Stimulated activated CD8-positive, alpha-beta memory T cell treated with anti-CD3 and anti-CD28 coated beads, Interleukin-15, amount 100 ng/mL, for 1 hour (primary cell): ENCODE measurements at places on chromosomes 16 and 17.

DNA sequence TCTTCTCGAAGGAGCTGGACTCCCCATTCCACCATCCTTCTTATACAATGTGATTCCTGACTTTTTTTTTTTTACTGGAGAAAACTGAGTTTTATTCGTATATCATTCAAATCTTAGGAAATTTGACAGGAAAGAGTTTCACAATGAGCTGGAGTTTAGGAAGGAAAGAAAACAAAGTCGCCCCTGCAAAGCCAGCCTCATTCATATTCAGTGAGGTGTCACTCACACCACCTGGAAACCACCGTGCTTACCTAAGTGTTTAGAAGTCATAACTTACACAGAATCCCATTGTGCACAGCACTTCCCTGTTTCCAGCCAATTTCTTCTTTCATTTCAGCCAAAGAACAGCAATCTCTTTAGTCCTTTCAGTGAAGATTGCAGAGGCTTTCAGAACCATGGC is 90.3 kb upstream of the CHMP6 start:
- DNase-seq, result no peak

DNA sequence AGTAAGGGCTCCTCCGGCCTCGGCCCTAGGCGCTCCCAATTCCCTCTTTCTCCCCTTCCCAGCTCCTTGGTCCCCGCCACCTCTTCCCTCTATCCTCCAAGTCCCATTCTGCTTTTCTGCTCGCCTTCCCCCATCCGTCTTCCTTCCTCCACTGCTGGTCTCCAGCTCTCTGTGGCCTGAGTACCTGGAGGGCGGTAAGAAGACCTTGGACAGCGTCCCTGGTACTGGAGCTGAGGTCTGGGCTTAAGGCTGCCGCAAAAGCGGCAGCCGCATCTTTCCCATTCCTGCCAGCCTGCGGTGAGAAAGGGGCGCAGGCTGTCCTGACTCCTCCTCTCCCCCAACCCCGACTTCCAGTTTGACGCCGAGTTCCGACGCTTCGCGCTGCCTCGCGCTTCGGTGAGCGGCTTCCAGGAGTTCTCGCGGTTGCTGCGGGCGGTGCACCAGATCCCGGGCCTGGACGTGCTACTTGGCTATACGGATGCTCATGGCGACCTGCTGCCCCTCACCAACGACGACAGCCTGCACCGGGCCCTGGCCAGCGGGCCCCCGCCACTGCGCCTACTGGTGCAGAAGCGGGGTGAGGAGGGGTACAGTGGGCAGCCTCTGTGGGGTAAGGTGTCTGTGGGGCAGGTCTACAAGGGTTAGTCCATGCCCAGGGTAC is 471 bp downstream of the PARD6A start:
- no peak for DNase-seq

DNA sequence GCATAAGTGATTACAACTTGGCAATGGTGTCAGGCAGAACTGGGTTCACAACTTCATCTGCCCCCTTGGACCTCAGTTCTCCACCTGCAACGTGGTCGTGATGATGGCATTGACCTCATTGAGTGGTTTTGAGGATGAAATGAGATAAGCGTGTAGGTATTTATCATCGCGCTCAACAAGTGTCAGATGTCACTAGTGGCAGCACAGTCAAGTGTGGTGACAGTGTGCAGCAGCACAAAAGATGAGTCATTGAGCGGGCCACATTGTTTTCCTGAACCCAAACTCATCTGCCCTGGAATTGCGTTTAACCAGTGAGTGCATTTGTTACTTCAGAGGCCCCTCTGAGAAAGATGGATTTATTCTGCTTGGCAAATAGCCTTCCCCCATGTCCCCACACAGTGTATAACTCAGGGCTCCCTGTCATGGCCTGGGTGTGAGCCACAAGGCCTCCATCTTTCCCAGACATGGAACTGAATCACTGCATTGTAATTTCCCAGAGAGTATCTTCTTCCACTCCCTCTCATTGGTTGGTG is 20.9 kb downstream of the IRX3 start:
- no peak for DNase-seq

DNA sequence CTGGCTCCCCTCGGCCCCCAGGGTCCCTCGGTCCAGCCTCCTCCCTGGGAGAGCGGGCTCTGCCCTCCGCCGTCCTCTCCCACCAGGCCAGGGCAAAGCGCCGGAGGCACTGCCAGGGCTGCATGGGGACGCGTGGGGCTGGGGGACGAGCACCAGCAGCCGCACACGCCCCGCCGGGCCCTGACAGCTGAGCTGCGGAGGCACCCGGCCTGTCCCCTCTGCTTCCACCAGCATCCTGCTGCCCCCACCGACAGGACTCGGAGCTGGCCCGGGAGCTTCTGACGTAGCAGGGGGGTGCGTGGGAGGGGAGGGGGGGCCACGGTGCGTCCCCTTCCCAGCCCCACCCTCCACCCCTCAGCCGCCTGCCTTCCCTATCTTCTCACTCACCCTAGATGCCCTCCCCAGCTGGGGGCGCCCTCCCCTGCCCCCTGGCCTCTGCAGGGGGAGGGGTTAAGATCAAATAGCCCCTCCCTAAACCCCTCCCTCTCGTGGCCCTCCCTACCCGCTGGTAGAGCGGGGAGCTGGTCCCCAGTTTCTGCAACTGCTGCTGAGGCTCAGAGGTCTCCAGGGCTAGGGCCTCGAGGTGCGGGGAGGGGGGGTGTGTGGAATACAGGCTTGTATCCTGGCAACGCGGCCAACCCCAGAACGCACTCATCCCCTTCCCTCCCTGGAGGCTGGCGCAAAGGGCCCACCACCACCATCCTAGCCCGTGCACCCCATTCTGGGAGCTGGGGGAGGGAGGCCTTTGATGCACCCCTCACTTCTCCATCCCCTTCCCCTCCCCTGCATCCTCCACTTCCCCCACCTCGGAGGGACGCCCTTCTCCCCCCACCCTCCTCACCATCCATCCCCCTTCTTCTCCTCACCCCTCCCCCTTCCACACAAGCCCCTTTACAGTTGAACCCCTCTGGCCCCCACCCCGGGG is 1.0 kb downstream of the SRCIN1 start:
- no peak for DNase-seq

DNA sequence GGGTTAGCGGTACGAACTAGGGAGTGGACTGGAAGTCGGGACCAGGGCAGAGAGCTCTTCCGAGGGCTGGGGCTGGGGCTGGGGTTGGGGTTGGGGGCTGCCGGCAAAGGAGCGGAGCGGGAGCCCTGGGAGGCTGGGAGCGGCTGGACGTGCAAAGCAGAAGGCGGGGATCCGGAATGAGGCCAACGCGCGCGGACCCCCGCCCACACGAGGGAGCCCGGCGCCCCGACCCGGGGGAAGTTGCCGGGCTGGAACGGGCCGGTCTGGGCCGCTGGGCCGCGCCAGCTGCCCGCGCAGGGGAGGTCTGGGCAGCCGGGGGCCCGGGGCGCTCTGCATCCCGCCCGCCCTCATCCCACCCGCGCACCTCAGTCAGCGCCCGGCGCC is 323 bp downstream of the ST3GAL2 start:
- DNase-seq, result no peak

DNA sequence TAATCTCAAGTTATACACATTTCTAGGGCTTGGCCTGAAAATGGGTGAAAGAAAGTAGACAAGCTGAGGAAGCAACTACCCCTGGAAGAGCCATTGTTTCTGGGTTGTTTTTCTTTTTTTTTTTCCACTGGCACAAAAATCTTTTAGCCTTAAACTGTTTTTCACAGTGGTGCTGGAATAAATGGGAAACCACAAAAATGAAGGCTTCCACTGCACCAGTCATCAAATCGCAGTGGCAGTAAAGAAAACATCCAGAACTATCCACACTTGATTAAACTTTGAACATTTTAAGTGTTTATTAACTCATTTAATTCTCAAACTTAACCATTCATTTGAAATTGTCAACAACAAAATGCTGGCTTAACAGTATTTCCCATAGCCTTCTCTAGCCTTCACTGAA is 14.3 kb downstream of the CMTM4 start:
- DNase-seq, result no peak

DNA sequence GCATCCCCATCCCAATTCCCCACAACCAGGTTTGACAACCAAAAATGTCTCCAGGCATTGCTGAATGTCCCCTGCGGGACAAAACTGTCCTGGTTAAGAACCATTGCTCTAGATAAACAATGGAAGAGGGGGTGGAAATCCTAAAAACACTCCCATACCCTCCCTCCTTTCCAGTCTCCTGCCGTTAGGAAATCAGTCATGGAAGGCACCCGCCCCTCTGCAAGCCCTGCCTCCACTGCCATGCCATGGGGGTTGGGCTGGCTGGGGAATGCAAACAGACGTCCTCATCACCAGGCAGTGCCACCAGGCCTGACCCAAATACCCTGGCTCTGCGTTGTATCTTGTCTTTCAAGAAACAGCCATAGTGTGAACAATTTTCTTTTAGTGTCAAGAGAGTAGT is 57.5 kb downstream of the CYTH1 start:
- DNase-seq, result no peak

DNA sequence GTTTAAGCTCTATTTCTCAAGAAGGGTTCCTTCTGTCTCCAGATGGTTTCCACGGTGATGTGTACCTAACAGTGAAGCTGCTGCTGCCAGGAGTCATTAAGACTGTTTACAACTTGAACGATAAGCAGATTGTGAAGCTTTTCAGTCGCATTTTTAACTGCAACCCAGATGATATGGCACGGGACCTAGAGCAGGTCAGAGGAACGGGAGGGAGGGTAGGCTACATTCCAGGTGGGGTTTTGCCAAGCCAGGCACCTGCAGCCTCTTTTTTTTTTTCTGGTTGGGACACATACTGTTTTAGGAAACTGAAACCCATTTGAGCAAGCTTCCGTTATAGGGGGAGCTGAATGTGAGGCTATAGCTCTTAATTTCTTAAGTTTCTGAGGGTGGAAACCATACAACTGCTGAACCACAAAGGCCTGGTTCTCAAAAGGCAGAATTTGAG is 10.6 kb downstream of the LIG3 start:
- DNase-seq, result no peak

DNA sequence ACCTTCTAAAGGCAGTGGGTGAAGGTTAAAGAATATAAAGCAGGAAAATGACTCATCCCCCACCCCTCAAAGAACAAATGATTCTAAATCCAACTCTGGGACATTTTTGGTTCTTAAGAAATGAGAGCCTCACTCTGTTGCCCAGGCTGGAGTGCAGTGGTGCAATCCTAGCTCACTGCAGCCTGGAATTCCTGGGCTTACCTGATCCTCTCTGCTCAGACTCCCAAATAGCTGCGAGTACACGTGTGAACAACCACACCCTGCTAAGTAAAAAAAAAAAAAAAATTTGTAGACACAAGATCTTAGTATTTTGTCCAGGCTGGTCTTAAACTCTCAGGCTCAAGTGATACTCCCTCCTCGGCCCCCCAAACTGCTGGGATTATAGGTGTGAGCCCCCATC is 298.8 kb upstream of the MAF start:
- no peak for DNase-seq

- DNase-seq, result no peak
Measured at GRCh38 chr17:58316260-58316960, 12.2 kb downstream of the TSPOAP1 start.

DNA sequence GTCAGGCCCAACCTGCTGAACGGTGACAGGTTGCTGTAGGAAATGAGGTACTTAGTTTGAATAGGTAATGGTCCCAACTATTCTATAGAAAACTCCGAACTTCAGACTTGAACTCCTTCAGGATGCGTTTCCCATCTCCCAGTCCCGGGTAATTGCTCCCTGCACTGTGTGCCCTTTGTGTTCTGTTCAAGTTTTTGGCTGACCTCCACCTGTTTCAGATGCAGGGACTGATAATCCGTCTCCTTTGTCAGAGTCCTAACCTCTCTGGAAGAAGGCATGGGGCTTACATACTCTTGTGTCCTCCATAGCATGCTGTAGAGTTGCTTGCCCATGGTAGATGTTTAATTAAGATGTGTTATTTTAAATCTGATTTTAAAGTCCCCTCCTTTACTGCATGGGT is 350.5 kb downstream of the UTP18 start:
- no peak for DNase-seq

- DNase-seq, result no peak
Measured at GRCh38 chr17:37031493-37032083, 82.8 kb downstream of the AATF start.

GRCh38 chr17:17056156-17056539 is 13.9 kb downstream of the MPRIP start:
- no peak for DNase-seq

DNA sequence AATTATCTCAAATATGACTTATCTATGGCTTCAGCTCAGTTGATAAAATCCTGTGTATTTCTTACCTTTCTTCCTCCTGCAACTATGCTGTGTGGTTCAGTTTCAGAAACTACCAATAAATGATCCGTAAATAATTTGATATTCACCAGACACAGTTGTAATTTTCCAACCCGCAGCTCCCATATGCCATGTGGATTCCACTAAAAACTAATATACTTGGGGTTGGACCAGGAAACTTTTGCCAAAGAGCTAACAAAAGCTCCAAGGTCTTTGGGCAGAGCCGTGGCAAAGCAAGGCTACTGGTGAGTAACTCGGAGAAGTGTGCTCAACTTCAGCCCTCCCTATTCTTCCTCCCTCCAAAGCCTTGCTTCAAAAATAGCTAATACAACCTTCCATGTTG is 2.3 kb upstream of the CHST6 start:
- no peak for DNase-seq

DNA sequence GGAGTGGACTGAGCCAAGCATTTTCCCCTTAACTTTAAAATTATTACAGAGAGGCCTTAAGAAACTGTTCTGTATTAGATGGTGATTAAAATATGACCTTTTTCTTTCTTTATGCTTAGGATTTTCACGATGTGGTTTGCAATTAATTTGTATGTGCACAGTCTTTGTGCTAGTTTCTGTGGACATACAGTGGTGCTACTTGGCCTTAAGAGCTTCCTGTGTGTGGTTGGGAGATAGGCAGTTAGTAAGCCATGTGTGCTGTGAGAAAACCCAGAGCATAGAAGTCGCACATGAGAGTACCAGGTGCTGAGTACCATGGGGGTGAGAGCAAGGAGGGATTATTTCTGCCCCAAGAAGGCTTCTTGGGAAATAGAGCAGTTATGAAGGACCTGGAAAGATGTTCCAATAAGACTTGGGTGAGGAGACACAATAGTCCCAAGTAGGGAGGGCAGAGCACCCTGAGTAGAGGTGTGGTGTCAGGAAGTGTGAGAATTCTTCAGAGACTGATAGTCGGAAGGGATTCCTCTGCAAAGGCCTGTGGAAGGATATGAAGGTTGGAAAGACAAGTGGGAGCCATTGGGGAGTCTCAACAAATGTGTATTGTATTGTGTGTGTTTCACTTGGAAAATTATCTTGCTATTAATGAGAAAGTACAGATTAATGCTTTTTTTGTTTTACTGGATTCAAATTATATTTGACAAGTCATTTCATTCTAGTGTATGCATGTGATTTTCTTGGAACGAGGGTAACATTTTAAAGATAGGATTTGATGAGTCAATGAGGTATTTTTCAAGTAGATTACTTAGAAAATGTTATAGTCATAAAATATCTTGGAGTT is 239.9 kb downstream of the PRKCA start:
- DNase-seq, result no peak

GRCh38 chr17:44914698-44915271 is 515 bp downstream of the GFAP start:
- no peak for DNase-seq

DNA sequence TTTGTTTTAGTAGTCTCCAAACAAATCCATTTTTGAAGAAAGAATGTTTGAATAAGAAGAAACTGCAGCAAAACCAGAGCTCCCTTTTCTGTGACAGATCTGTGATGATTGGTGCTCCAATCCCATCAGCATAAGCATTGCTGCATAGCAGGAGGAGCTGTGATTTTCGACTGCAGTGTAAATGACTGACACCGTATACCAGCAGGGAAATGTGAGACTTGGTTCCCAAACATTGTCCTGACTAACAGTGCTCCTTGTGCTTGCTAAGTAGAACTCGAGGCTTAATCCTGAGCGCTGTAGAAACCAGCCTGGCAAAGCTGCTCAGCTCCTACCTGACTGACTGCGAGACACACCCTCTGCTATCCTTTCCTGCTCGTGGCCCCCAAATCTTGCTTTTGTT is 57.2 kb downstream of the NUP93 start:
- no peak for DNase-seq
